SJCRH30 (cell line): ENCODE measurements at places on chromosomes 5 and 9. TPM values are rescaled to one million over a fixed set of nuclear protein-coding genes. Genes with fewer than 3 reads are reported as not detected.

The TNFSF15 gene
- total RNA-seq, result 1.0 and 1.1 TPM in 2 replicates

The MEIKIN gene
- total RNA-seq, result not detected in 2 replicates

The S1PR3 gene
- not detected in 2 replicates for total RNA-seq

The ASS1 gene
- 1,949 and 1,974 TPM in 2 replicates for total RNA-seq

The GCNT4 gene
- 0.02 and 0.05 TPM in 2 replicates for total RNA-seq

The NEUROG1 gene
- not detected in 2 replicates for total RNA-seq

The SLC45A2 gene
- total RNA-seq, result not detected in 2 replicates

The GCNT1 gene
- total RNA-seq, result 10.1 and 14.0 TPM in 2 replicates

DNA sequence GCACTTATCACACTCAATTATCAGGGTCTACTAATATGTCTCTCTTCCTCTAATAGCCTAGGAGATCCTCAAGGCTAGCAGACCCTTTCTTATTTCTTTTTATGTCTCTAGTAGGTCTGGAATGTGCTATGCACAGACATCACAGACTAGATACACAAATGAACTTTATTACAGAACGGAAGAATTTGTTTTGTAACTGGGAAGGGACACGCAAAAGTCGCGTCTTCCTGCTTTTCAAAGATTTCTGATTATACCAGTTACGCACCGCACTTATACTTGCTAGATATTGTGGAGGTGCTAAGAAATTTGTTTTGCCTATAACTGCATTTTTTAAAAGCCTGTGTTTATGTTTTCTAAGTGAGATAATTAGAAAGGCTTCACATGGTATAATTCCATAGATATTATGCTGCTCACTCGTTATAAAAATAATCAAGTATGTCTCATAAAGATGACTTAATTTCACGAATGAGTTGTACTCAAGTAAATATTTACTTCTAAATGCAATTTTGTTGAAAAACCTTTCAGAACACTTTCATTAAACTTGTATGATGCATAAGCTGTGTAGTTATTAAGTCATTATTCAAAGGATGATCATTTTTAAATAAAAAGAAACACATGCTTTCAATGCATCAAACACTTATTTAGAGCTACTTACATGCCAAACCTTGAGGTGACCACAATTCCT lies 662.6 kb downstream of the ACTL7B start:
- DNase-seq, result no peak

DNA sequence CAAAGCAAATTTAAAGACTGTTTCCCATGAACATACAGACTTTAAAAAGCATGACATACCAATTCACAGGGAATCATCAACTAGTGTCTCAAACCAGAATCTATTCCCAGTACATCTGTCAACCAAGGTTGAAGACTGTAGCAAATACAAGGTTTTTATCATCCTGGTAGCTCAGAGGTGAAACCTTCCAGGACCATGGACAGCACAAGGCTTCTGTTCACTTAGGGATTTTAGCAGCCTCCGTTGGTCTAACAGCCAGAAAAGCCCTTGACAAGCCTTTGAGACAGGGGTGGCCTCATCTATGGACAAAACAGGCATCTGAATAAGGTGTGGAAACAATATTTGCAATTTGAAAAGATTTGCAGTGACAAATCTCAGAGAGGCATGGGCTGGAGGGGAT lies 119.0 kb downstream of the TRIM32 start:
- DNase-seq, result peak; percentile 51

GRCh38 chr5:51148437-51148836 lies 234.8 kb upstream of the ISL1 start:
- no peak for DNase-seq

- no peak for DNase-seq
These were observed 92.8 kb downstream of the IQGAP2 start for GRCh38 chr5:76495870-76496269.

- no peak for DNase-seq
These were observed 110.4 kb upstream of the GRHPR start for GRCh38 chr9:37311938-37312708.

GRCh38 chr5:124512952-124513632 lies 233.3 kb downstream of the ZNF608 start:
- no peak for DNase-seq

DNA sequence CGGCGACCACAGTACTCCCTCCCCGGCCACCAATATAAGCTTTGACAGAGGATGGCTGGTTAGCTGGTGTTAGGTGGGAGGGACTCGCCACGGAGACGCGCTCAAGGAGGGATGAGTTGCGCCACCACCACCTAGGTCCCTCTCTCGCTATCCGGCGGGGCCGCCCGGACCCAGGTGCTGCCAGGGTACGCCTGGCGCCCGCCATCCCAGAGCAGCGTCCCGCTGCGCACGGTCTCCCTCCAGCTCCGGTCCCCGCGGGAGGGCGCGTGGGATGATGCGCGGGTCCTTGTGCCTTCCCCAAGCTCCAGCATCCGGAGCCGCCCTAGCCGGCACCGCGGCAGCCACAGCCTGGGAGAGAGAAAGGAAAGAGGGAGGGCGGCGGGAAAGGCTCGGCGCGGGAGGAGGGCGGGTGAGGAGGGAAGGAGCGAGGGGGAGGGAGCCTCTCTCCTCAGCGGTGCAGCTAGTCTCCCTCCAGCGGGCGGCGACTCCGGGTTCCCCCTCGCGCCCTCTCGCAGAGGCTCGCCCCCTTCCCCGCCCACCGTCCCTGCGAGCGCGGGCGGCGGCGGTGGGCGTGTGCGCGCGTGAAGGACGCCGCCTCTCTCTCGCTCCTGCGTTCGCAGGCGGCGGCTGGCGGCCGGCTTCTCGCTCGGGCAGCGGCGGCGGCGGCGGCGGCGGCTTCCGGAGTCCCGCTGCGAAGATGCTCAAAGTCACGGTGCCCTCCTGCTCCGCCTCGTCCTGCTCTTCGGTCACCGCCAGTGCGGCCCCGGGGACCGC lies at the start of gene CAMK4:
TSS of gene CAMK4 (plus strand) at position 598 of the 774 bp plus-strand sequence. CDS start at position 698, 100 bp downstream.
- peak; percentile 86 for DNase-seq

DNA sequence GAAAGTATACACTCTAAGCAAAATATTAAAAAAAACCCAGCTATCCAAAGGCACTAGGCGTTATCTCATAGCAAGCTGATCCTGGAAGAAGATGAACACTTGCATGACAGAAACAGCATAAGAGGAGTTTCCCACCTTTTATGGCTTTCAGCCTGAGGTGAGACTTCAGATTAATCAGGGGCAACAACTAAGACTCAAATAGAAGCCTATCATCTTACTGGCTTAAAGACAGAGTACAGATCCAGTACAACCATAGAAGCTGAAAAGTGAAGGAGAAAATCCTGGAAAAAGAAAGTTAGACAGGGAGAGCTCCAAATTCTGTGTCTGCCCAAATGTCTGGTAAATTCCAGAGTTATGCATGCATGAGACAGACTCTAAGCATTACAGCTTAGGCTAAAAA lies 360.8 kb upstream of the KCNN2 start:
- DNase-seq, result no peak

DNA sequence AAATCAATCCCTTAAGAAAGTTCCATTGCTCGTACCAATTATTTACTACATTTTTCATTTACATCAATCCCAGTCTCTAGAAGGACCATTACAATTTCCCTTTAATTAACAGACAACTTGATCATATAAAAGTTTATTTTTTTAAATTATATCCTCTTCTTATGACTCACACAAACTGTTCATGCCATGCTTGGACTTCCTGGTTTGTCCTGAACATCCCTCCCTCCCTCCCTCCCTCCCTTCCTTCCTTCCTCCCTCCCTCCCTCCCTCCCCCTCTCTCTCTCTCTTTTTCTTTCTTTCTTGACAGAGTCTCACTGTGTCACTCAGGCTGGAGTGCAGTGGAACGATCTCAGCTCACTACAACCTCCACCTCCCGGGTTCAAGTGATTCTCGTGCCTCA lies 11.6 kb upstream of the CLTB start:
- no peak for DNase-seq

DNA sequence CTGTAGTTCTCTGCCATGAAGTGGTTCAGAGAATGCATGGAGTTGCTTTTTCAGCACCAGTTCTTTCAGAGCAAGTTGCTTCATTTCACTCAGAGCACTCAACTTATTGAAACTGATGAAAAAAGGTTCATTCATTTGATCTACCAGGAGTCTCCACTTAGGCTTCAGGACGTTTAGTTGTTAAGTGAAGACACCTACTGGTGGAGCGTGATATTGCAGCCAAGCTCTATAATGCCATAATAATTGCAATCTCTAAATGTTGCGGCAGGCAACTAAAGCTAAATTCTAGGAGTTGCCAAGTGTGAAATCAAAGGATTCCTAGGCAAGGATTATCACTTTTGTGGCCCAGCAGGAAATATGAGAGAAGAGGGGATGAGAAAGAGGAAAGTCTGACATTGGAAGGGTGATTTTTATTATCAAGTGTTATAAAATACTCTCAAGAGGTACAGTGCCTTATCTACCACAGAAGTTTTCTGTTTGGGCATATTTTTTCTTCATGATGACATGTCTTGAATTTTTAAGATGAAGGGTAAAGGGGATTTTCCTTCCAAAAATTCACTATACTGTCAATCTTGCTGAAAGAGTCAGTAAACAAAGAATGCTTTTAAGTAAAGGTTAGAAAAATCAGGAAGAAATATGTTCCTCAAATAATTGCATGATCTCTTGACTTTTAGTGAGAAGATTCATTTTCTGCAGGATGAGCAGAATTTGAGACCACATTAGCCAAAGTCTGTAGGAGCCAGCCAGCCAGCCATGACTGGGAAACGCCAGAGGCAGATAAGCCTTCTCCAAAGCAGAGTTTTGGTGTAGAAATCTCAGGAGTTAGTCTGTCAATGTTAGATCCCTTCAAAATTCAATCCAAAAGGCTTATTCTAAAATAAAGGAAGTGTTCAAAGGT lies 83.4 kb downstream of the SH3PXD2B start:
- peak; percentile 72 for DNase-seq

- no peak for DNase-seq
These were observed at the start of gene IZUMO3 for GRCh38 chr9:24545847-24546522. TSS of gene IZUMO3 (minus strand) at chr9:24545897. CDS start at chr9:24545649, 248 bp downstream.

DNA sequence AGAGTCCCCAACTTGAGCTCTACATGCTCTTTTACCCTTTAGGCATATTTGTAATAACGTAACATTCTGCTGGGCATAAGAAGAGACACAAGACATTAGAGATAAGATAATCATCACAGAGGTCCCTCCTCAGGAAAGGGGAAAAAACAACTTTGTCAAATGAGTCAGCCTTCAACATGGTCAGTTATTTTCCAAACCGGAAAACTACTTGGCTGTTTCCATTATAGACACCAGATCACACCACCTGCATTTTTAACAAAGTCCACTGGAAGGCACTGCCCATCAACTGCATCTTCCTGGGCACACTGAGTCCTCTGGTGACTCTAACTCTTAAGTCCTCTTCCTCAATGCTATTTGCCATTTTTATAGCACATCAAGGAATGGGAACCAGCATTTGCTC lies 221.8 kb downstream of the FAM114A2 start:
- DNase-seq, result no peak

DNA sequence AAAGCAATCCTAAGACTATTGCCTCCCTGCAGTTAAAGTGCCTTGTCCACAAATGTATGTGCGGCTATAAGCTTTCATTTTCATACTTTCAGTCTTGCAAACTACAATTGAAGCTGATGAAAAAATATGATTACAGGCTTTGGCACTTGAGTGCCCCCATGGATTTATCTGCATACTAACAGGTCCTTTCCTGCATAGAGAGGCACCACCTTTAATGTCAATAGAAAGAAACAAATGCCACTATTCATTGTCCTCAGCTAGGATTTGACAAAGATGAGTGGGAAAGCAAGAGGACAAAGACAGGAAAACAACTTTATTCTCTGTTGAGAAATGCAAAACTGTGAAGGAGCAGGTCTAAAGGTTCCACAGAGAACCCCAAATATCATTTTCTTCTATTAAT lies 125.7 kb upstream of the PTGER4 start:
- DNase-seq, result no peak

DNA sequence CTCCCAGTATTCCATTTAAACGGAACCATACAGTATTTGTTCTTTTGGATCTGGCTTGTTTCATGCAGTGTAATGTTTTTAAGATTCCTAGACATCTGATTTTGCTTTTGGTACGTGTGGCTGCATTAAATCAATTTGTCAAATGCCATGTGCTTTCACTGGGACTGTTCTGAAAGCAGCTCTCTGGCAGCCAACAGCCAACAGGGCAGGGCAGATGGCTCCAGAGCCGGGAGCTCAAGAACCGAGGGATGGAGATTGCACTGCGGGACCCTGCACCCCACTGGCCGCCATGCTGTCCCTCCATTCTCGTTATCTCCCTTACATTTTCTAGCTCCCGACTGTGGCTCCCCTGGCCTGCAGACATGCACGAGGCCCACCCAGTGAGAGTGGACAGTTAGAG lies 33.4 kb upstream of the AIF1L start:
- DNase-seq, result no peak

DNA sequence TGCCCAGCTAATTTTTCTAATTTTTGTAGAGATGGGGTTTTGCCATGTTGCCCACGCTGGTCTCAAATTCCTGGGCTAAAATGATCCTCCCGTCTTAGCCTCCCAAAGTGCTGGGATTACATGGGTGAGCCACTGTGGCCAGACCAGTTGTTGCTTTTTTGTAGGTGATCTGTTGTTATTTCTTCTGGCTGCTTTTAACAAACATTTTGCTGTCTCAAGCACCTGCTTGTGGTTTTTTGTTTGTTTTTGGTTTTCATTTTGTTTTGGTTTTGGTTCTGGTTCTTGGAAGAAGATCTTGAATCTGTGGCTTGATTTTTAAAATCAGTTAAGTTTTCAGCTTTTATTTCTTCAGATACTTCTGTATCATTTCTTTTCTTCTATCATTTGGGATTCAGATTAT lies 21.1 kb downstream of the ERCC6L2 start:
- DNase-seq, result no peak

DNA sequence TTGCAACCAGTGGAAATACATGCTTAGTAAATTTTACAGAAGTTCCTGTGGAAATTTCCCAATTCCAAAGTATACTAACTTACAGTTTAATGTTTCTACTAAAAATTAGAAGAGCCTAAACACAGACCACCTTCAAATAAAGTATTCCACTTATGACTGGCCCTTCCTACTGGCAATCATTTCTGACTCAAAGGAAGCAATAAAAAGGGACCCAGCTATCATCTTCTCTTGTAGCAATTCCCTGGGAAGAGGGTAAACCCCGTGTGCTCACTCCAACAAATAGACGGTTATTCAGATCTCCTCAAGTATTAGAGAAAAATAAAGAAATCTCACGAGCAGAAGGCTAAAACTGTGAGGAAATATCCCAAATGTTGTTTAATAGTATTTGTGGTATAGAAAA lies 43.3 kb downstream of the GOLPH3 start:
- DNase-seq, result no peak

GRCh38 chr9:34377404-34377746 lies 677 bp upstream of the MYORG start:
- DNase-seq, result no peak

GRCh38 chr5:77851176-77852067 lies 75.3 kb upstream of the TBCA start:
- DNase-seq, result no peak
